IPS DF 6.9 (cell line): ENCODE measurements at places on chromosomes 3 and 15.

GRCh38 chr15:89356634-89357298 is 22.1 kb upstream of the POLG start:
- no peak overlapping the region for H3K4me3 ChIP-seq
- H3K4me1 ChIP-seq, result peaks cover 1% of the 10 kb centered on the region; the same call in 1 of the 2 replicates
- peaks cover 41% of the 10 kb centered on the region for H3K27me3 ChIP-seq
- H3K36me3 ChIP-seq, result no peaks in the 10 kb centered on the region

GRCh38 chr15:74384881-74385643 is 17.6 kb upstream of the CYP11A1 start:
- no peaks in the 10 kb centered on the region for H3K36me3 ChIP-seq
- H3K27me3 ChIP-seq, result no peaks in the 10 kb centered on the region
- no peak overlapping the region for H3K4me3 ChIP-seq
- DNase-seq, result no peak
- H3K4me1 ChIP-seq, result no peaks in the 10 kb centered on the region; the same call in 1 of the 2 replicates

GRCh38 chr15:74716651-74717050 is 8.7 kb downstream of the CYP1A1 start:
- H3K36me3 ChIP-seq, result no peaks in the 10 kb centered on the region
- DNase-seq, result no peak
- H3K27me3 ChIP-seq, result no peaks in the 10 kb centered on the region
- no peak overlapping the region for H3K4me3 ChIP-seq
- H3K27ac ChIP-seq, result no peak overlapping the region

- no peak for DNase-seq
- H3K4me1 ChIP-seq, result no peaks in the 10 kb centered on the region
- H3K36me3 ChIP-seq, result no peaks in the 10 kb centered on the region
- H3K4me3 ChIP-seq, result no peak overlapping the region
Measured at GRCh38 chr3:32384938-32385337, 6.7 kb upstream of the CMTM7 start.

DNA sequence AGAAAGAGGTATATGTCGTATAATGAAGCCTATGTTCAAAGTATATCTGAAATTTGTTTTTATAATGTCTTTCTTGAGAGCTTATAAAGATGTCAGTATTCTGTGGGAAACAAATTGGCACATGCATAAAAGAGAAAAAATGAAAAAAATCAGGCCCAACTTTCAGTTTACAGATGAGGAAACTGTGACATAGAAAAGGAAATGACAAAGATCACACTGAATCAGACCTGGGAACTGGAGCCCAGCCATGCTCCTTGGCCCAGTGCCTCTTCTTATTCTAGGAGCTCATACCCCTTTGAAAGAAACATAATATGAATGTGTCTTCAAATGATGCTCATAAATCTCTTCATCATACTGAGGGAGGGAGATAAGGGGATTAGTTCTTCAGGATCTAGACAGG is 48.4 kb downstream of the TMEM44 start:
- H3K27ac ChIP-seq, result no peak overlapping the region
- H3K4me3 ChIP-seq, result no peak overlapping the region
- H3K27me3 ChIP-seq, result no peaks in the 10 kb centered on the region
- DNase-seq, result no peak
- H3K4me1 ChIP-seq, result no peaks in the 10 kb centered on the region
- no peaks in the 10 kb centered on the region for H3K36me3 ChIP-seq

- DNase-seq, result peak; percentile 22
- H3K4me1 ChIP-seq, result peaks cover 2% of the 10 kb centered on the region; the same call in 1 of the 2 replicates
- H3K4me3 ChIP-seq, result no peak overlapping the region
- H3K36me3 ChIP-seq, result no peaks in the 10 kb centered on the region
Measured at GRCh38 chr15:48440084-48440483, 108.9 kb downstream of the DUT start.

- no peaks in the 10 kb centered on the region for H3K36me3 ChIP-seq
- DNase-seq, result no peak
- no peak overlapping the region for H3K27ac ChIP-seq
- no peaks in the 10 kb centered on the region for H3K27me3 ChIP-seq
- H3K4me3 ChIP-seq, result no peak overlapping the region
- H3K4me1 ChIP-seq, result no peaks in the 10 kb centered on the region
Measured at GRCh38 chr3:94258851-94259250, 196.0 kb downstream of the NSUN3 start.

GRCh38 chr15:40306371-40306770 is 1.4 kb downstream of the PLCB2 start:
- no peak overlapping the region for H3K4me3 ChIP-seq
- H3K27ac ChIP-seq, result no peak overlapping the region
- no peak for DNase-seq

- H3K36me3 ChIP-seq, result no peaks in the 10 kb centered on the region
- no peak overlapping the region for H3K4me3 ChIP-seq
- no peak for DNase-seq
- peaks cover 2% of the 10 kb centered on the region for H3K4me1 ChIP-seq
Measured at GRCh38 chr15:98860281-98861041, 147.1 kb downstream of the PGPEP1L start.

- no peak overlapping the region for H3K27ac ChIP-seq
- H3K36me3 ChIP-seq, result no peaks in the 10 kb centered on the region
- no peaks in the 10 kb centered on the region for H3K27me3 ChIP-seq
Measured at GRCh38 chr3:95002438-95003046, 939.7 kb downstream of the NSUN3 start.

GRCh38 chr3:194136519-194137007 is 615 bp downstream of the HES1 start:
- H3K4me3 ChIP-seq, result peak overlapping the region; percentile 55; the same call in 1 of the 2 replicates
- no peak for DNase-seq
- no peaks in the 10 kb centered on the region for H3K36me3 ChIP-seq
- no peaks in the 10 kb centered on the region for H3K27me3 ChIP-seq

GRCh38 chr3:87848003-87848402 is 210.8 kb downstream of the CGGBP1 start:
- H3K27ac ChIP-seq, result no peak overlapping the region
- H3K4me1 ChIP-seq, result no peaks in the 10 kb centered on the region
- H3K36me3 ChIP-seq, result no peaks in the 10 kb centered on the region
- DNase-seq, result no peak

GRCh38 chr3:61522060-61522459 is 39.3 kb upstream of the PTPRG start:
- H3K36me3 ChIP-seq, result no peaks in the 10 kb centered on the region
- no peaks in the 10 kb centered on the region for H3K27me3 ChIP-seq
- DNase-seq, result no peak
- no peak overlapping the region for H3K27ac ChIP-seq
- no peak overlapping the region for H3K4me3 ChIP-seq

- no peak overlapping the region for H3K4me3 ChIP-seq
- no peaks in the 10 kb centered on the region for H3K36me3 ChIP-seq
- H3K27me3 ChIP-seq, result no peaks in the 10 kb centered on the region
- H3K27ac ChIP-seq, result no peak overlapping the region
- no peaks in the 10 kb centered on the region for H3K4me1 ChIP-seq
- DNase-seq, result no peak
Measured at GRCh38 chr3:56980798-56981390, 79.6 kb upstream of the SPATA12 start.

DNA sequence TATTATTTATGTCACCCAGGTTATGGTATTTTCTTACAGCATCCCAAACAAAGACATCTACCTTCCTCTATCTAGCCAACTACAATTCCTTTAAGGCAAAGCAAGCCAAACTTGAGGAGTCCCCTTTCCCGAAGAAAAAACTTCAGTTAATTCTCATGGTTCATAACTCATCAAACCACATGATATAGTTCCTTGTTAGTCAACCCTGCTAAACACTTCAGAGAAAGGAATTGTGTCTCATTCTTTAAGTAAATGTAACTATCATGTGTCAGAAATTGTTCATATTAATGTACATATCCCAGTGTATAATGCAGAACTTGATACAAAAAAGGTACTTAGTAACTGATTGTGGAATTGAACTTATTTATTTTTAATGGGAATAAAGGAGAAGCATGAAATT is 44.4 kb downstream of the ST3GAL6 start:
- H3K4me3 ChIP-seq, result no peak overlapping the region
- DNase-seq, result no peak
- H3K36me3 ChIP-seq, result peaks cover 12% of the 10 kb centered on the region; the same call in 1 of the 2 replicates
- no peaks in the 10 kb centered on the region for H3K4me1 ChIP-seq
- H3K27me3 ChIP-seq, result no peaks in the 10 kb centered on the region

- no peak for DNase-seq
- no peaks in the 10 kb centered on the region for H3K4me1 ChIP-seq
- no peak overlapping the region for H3K27ac ChIP-seq
- H3K27me3 ChIP-seq, result no peaks in the 10 kb centered on the region
Measured at GRCh38 chr15:99507504-99508310, 58.1 kb upstream of the MEF2A start.

DNA sequence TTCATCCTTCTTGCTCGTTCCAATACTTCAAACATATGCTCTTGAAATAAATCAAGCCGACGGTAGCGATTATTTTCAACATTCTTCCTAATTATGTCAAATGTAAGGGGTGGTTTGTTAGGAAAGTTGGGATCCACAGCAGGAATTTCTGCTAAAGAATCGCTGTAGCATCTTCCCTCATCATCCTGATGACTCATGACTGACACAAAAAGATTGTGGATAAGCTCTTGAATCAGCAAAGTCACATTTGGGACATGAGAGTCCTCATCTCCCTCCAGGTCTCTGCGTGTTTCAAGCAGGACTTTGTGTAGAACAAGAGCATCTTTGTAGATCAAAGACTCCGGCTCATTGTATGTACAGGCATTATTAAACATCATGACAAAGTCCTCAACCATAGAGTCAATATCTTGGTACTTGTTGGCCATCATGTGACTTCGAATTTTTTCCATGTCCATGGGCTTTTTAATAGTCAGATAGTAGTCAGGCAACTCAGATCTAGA is 73.0 kb downstream of the UQCC5 start:
- no peaks in the 10 kb centered on the region for H3K4me1 ChIP-seq
- no peak overlapping the region for H3K4me3 ChIP-seq
- H3K27me3 ChIP-seq, result no peaks in the 10 kb centered on the region
- no peak overlapping the region for H3K27ac ChIP-seq

- H3K4me3 ChIP-seq, result no peak overlapping the region
- H3K36me3 ChIP-seq, result no peaks in the 10 kb centered on the region
- no peak overlapping the region for H3K27ac ChIP-seq
- no peaks in the 10 kb centered on the region for H3K27me3 ChIP-seq
Measured at GRCh38 chr3:107598926-107599771, 76.4 kb downstream of the BBX start.

DNA sequence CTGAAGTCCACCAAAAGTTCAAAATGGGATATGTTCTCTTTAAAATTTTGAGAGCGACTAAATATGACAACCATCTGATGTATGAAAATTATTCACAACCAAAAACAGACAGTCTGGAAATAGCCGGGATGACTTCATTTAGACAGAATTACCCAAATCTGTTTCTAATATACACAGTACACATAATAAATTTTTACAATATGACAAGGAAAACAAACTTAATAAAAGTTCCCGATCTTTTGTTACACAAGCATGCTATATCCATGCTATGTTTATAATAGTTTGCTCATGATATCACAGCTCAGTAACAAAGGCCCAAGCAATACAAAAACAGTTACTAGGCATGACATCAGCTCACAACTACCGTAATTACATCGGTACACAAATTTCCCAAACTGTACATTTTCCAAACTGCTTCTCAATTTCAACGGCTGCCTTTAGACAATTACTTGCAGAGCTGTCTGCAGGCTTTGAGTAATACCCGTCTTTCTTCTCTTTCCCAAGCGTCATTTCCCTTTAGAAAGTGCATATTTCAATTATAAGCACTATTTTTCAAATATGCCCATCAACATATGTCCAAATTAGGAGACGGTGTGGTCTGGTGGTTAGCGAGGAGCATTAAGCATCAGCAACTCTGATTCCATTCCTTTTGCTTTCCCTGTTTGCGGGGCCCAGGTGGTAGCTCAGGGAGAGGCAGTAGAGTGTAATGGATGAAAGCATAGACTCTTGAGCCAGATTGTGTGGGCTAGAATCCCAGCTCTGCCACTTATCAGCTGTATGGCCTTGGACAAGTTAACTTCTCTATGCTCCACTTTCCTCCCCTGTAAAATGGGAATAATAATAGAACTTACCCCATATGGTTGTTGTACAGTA is 481.2 kb downstream of the FOXP1 start:
- no peaks in the 10 kb centered on the region for H3K27me3 ChIP-seq
- H3K36me3 ChIP-seq, result no peaks in the 10 kb centered on the region
- DNase-seq, result no peak
- 0 out of 2 replicates have a peak, but pooled peaks cover 1% of the 10 kb centered on the region for H3K4me1 ChIP-seq

- no peaks in the 10 kb centered on the region for H3K27me3 ChIP-seq
- H3K4me1 ChIP-seq, result peaks cover 8% of the 10 kb centered on the region; the same call in 1 of the 2 replicates
- no peak overlapping the region for H3K27ac ChIP-seq
- no peak for DNase-seq
- H3K4me3 ChIP-seq, result no peak overlapping the region
Measured at GRCh38 chr15:49229922-49230321, 59.9 kb downstream of the GALK2 start.

GRCh38 chr3:12785096-12785495 is 11.4 kb upstream of the CAND2 start:
- no peaks in the 10 kb centered on the region; the same call in 1 of the 2 replicates for H3K4me1 ChIP-seq
- H3K4me3 ChIP-seq, result no peak overlapping the region
- H3K27ac ChIP-seq, result no peak overlapping the region

DNA sequence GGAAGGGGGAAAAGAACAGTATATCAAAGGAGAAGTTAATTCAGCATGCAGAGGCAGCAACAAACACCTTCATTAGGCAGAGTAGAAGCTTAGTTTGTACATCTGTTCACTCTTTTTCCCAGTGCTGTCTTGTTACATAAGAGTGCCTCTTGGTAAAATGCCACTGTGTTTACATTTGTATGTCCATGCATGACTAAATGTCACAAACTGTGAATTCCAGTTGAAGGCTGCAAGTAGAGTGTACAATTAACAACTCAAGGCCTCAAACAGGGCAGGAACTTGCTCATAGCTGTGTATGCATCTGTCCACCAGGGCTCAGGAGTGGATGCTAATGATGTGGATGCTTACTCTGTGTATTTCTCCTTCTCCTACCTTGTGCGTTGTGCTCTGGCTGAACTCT is 214.2 kb upstream of the TPM1 start:
- H3K36me3 ChIP-seq, result no peaks in the 10 kb centered on the region
- H3K4me1 ChIP-seq, result no peaks in the 10 kb centered on the region
- H3K4me3 ChIP-seq, result no peak overlapping the region

- DNase-seq, result no peak
- no peaks in the 10 kb centered on the region for H3K27me3 ChIP-seq
- no peaks in the 10 kb centered on the region for H3K36me3 ChIP-seq
- no peak overlapping the region for H3K27ac ChIP-seq
Measured at GRCh38 chr15:31842532-31843195, 187.7 kb upstream of the CHRNA7 start.

GRCh38 chr3:73243740-73244139 is 182.3 kb downstream of the EBLN2 start:
- H3K27ac ChIP-seq, result no peak overlapping the region
- H3K36me3 ChIP-seq, result no peaks in the 10 kb centered on the region
- no peaks in the 10 kb centered on the region for H3K4me1 ChIP-seq
- H3K27me3 ChIP-seq, result no peaks in the 10 kb centered on the region
- no peak overlapping the region for H3K4me3 ChIP-seq
- no peak for DNase-seq

- no peaks in the 10 kb centered on the region for H3K36me3 ChIP-seq
- H3K27ac ChIP-seq, result no peak overlapping the region
- no peak for DNase-seq
- H3K27me3 ChIP-seq, result no peaks in the 10 kb centered on the region
Measured at GRCh38 chr3:71211083-71211482, 372.4 kb downstream of the FOXP1 start.
